ENCODE measurements at places on chromosomes 5 and 9.

DNA sequence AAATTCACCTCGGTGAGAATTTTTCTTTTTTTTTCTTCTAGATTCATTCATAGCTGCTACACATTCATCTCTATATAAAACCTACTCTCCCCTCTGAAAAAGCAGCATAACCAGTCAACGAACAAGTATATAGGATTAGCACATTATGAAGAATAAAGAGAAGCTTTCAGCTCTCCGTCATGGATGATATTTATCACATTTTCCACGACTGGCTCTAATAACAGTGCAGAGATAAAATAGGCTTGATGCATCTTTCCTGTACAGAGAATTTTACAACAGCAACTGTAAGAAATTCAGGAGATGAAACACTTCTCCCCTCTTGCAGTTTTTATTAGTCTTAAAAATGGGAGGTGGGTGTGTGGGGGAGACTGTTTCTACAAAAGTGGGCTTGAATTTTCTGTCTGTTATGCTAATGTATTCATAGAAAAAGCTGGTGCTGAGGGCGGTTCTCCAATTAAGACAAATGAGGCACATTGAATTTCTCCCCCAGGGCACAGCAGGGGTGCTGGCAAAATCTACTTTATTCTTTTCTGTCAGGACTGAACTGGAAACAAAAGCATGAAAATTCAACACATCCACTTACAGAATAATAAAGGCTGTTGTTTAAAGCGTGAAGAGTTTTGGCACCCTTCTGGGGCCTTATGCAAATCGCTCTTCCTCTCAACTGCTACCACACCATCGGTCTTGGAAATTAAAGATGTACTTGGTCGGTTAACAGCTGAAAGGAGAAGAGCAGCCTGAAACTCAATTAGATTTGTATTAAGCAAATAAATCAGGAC lies 233.9 kb upstream of the ZNF608 start:
- DNase-seq = no peak

- no peak for DNase-seq
Measured at GRCh38 chr5:62112689-62113228, 193.2 kb upstream of the KIF2A start.

DNA sequence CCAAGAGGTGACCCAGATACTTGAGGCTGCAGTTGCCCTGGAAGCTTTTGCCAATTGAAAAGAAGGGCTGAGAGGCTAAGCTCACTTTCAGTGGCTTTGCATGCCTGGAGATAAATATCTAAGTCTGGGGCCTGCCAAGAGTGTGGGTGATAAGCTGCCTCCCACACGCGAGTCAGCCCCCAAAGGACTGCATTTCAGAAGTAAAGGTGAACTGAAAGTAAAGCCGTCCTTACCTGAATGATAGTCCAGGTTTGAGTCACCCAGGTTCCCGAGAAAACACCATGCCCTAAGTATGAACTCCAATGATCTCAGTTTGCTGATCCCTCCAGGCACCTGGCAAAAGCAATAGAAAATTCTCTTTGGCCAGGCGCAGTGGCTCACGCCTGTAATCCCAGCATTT lies 22.5 kb upstream of the N4BP3 start:
- no peak for DNase-seq

DNA sequence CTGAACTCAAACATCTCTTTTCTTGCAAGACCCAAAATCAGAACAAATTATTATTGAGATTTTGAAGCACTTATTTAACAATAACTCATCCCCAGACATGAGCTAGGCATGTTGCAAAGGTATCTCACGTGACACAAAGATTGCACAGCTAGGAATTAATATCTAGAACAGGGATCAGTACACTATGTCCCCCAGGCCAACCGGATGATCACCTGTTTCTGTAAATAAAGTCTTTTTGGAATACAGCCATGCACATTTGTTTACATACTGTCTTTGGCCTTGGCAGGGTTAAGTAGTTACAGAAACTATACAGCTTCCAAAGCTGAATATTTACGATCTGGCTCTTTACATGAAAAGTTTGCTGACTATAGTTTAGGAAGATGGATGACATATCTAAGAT lies 287.7 kb downstream of the ACTL7B start:
- DNase-seq = no peak

GRCh38 chr5:154653764-154654485 lies 101.3 kb upstream of the LARP1 start:
- DNase-seq = no peak

- DNase-seq = no peak
Measured at GRCh38 chr9:23635276-23635675, 190.8 kb downstream of the ELAVL2 start.

GRCh38 chr5:72234868-72235267 lies 85.2 kb downstream of the MRPS27 start:
- DNase-seq = no peak

DNA sequence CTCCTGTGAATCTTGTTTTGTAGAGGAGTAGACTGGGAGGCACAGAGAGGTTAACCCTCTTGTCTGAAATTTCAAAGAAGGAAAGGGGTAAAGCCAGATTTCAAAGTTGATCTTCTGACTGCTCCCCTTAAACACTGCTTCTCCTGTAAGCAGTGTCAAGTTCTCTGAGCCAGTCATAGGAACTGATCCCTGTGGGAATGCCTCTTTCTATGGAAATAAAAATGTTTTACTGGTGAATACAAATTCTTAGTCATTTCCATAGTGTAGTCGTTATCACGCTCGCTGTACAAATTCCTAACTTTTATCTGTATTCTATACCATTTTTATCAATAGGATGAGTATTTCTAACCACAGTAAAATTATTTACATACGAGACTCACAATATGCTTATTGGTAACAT lies 66.3 kb upstream of the PRRC1 start:
- no peak for DNase-seq

DNA sequence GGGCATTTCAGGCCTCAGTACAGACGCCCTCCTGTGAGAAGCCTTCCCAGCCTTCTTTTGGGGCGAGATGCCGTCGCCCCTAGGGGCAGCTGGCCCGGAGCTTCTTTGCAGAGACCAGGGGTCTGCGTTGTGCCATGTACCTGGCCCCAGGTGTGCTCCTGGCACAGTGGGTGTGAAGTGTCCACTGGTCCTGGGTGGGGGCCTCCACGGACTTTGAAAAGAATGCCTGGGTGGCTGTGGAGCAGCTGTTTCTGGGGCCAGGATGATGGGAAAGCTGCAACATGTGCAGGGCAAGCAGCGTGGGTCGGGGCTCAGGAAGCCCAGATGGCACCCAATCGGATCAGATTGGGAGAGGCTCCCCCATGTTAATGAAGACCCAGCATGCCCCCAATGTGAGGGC lies 47.8 kb downstream of the WNK2 start:
- DNase-seq = no peak

GRCh38 chr9:74503666-74504065 lies 6.5 kb downstream of the RORB start:
- DNase-seq = no peak

DNA sequence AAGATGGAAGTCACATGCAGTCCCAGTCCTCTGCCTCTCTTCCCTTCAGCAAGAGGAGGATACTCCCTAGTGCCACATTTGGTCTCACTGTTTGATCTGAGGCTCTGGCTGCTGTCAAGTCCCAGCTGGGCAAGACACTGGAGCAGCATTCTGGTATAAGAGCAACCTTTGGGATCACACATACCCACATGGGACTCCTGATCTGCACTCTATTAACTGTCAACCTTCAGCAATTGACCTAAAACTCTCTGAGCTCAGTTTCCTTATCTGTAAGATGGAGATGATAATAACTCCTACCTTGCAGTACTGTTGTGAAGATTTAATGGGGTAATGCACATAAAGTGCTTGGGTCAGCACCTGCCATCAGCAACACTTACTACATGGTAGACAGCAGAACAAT lies 437.9 kb downstream of the PIK3R1 start:
- no peak for DNase-seq

DNA sequence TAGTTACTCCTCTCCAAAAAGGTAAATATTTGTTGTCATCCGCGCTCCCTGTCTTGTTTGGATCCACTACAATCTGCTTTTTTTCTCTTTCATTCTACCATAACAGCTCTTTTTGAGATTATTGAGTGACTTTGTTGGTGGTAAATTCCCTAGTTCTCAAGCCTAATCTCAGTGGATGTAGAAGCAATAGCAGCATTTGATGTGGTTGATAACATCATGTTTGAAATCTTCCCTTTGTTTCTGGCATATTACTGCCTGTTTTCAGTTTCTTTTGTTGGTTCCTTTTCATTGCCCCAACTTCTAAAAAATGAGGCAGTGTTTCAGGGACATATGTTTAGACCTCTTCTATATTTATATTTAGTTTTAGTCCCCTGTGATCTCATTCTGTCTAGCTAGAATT lies 8.9 kb downstream of the CDC42SE2 start:
- no peak for DNase-seq

- DNase-seq = no peak
Measured at GRCh38 chr5:113227798-113228197, 207.0 kb downstream of the TSSK1B start.

DNA sequence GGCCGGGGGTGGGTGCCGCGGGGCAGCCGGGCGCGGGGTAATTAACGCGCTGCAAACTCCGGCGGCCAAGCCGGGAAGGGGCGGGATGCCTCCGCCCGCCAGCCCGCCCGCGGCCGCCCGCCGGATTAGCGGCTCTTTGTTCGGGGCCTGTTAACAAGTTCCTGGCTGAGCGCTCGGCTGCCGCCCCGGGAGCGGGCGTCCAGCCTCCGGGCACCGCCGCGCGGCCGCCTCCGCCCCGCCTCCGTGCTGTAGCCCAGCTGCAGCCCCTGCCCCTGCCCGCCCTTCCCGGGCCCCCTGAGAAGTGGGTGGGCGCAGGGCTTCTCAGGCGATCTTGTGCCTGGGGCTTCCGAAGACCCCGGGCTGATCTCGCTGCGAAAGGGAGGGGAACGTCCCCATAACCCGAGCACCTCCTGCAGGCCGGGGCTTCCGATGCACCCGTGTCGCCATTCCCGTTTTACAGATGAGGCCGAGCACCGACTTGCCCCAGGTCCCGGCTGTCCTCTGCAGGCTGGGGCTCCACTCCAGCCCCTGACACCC lies 7.5 kb downstream of the UNC5A start:
- no peak for DNase-seq

DNA sequence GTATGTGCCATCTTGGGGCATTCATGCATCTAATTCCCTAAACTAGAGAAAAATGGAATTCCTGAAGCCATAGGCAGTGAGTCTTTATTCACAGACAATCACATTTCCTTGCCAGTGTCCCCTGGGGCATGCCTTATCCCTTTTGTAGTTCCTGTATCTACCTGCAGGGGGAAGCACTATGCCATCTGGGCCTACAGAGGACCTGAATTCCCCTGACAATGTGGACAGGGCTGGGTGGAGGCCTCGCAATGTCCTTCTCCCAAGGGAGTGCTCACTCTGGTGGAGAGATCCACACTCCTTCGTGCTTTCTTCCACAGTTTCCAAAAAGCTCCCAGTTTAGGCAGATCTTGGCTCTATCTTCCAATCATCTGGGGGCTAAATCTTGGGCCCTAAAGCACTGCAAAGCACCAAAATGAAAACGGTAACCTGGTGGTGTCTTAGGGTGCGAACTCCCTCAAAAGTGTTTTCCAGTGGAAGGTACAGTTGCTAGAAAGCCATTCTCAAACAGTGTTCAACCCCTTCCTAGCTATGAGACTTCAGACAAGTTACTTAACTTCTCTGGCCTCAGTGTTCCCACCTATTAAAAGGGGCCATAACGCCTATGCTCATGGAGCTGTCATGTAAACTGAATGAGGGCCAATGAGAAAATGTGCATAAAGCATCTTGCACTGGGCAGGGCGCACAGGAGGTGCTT lies 17.5 kb downstream of the WHRN start:
- peak; percentile 52 for DNase-seq

- DNase-seq = no peak
Measured at GRCh38 chr5:141567513-141568117, 51.2 kb downstream of the DIAPH1 start.

GRCh38 chr9:96884443-96884842 lies 30.1 kb upstream of the ZNF782 start:
- no peak for DNase-seq

DNA sequence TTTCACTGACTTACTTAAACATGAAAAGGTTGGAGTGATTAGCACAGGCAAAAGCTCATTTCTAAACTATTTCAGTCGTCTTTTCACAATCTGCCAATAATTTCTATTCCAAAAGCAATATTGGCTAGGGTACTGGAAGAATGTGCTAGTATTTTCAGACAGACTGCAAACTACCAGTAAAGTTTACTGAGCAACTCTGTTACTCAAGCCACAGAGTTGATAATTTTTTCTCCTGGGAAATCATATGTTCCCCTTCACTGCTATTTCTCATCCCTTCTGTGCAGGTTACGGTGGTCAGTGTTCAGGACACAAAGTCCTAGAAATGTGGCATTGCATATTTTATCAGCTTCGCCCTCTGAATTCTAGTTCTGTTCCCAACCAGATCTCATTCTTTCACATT lies 343.3 kb upstream of the TNC start:
- no peak for DNase-seq

DNA sequence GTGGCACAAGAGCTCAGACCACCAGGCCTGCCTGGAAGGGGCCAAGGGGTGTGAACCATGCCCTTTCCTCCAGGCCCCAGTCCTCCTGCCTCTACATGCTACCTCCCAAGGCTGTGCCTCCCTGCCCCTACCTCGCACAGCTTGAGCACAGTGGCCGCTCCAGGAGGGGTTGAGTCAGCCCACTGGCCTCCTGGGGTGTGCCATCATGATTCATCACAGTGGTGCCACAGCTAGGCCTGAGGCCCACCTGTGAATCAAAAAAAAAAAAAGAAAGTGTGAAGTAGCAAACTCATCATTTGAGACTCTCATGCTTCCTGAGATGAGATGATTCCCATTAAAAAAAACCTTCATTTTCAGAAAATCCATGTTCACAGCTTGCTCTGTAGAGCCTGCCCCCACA lies 240.5 kb downstream of the HSPA4 start:
- DNase-seq = no peak

- no peak for DNase-seq
Measured at GRCh38 chr9:130092910-130093309, 39.2 kb downstream of the GPR107 start.

DNA sequence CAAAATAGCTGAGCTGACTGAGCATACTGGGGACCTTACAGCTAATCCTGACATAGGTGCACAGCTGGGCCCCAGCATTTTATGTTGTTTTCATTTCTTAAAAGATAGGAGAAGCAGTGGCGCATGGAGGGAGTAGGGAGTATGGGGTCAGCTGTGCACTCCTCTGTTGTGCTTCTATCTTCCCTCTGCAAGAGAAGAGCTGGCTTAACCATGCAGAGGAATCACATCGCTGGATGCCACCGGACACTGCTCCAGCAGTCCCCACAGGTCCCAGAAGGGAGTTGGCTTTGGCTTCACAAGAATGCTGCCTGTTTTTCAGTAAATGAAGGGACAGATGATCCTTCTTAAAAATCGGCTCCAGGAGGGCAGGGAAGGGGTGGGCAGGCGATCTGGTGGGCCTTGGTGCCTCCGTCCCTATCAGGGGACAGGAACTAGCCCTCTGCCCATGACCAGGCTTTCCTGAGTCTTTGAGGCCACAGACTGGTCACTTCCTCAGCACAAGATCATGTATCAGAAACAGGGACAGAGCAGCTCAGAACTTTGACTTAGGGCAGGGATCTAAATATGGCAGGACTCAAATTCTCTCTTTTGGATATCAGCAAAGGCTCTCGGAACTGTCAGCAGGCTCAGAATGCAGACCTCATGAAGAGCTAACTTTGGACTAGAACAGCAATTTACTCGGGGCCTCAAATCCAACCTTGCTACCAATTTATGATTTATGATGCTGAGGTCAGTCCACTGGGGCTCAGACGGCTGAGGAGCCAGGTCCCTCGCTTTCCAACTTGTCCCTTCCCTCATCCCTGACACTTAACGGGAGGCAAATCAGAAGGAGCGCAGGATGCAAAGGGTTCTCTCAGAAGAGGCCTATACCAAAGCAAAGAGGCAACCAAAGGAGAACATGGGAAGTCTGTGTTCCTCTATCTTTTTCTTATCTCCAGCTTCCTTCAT lies 47.2 kb downstream of the MARCHF3 start:
- no peak for DNase-seq
